ENCODE measurements at places on chromosomes 1 and 21.
A peak's percentile ranks its signal among the peaks of the same experiment; 100 is the strongest.

DNA sequence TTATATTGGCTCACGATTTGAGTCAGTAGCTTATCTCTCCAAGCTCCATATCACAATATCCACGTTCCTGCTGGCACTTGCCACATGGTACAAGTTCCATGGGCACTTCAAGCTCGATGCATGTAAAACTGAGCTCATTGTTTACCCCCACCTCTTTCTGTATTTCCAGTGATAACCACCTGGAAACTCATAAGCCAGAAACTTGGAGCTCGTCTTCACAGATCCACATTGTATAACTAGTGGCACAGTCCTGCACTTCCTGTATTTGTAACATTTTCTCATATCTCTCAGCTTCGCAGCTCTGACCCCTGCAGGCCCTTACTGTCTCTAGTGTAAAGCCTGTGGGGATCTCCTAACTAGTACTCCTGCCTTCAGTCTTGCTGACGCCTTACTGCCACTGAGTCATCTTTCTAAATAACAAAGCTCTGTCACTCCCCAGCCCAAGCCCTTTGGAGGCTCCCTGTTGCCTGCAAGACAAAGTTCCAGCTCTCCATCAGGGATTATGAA, 6.5 kb upstream of the C2CD4D start:
- no peak for DNase-seq

DNA sequence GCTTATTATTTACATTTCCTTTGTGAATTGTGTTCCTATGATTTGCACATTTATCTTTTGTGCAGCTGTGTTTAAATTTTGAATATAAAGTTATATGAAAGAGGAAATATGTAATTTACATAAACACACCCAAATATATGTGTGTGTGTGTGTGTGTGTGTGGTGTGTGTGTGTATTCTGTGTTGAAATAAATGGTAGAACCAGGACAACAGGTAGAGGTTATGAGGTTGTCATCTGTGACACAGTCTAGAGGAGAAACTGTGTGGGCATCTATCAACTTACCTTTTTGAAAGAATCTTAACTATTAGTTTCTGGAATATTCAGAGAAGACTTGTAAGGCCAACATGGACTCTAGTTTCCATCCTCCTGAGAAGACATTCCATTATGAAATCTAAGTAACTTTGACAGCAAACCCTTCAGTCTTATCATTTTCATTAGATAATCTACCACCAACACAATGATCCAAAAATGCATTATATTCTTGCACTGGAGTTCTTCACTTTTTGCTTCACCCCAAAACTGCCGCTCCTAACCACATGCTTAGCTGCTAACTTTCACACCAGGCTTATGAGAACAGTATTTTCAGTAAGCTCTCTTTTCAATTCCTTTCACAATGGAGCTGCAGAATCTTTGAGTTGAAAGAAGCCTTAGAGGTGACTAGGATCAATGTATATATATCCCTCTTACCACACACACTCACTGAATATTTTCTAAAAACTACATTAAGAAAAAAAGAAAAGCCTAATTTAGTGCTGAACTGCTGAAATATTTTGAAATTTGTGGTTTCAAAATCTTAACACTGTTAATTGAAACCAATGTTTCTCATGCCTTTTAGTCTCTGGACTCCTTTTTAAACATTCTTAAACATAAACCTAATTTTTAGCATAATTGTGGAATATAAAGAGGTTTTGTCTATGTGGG, 21.8 kb downstream of the PTPRC start:
- no peak for DNase-seq

GRCh38 chr1:111553196-111553595, 49.8 kb upstream of the ADORA3 start:
- DNase-seq: no peak

DNA sequence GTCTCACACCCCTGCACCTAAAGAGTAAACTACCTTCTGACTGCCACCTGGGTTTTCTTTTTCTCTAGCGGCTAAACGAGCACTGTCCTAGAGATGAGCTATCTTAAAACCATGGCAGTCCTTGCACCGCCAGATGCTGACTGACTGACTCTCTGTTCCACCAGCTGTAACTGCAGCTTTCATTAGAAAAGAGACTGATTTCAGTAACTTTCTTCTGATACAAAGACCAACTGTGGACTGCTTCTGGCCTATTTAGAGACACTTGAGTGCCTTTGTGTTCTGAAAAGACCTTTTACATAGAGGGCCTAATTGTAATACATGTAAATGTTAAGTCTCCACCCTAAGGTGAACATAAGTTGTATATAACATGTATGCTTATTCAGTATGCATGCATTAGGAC, 152.5 kb downstream of the DISC1 start:
- DNase-seq: no peak

- DNase-seq: no peak
These were observed 145.2 kb upstream of the SPATA6 start for GRCh38 chr1:48617252-48617651.

DNA sequence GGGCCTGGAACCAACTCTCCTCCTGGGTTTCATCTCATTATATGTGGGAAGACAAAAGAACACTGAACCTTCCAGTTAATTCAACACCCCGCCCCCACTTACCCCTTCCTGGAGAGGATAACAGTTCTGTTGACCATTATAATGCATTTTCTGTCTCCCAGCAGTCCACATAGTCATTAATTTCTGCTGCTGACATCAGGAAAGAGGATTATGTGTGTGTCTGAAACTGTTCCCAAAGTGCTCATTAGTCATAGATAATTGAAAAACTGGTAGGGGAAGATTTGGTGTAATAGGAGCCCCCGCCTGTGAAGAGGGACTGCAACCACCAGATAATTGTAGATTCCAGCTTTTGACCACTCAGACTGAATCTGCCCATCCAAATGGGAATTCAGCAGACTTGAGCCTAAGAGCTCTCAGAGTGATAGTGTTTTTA, 208.7 kb downstream of the FGGY start:
- no peak for DNase-seq

GRCh38 chr1:72227667-72228066, 54.7 kb downstream of the NEGR1 start:
- DNase-seq: no peak

- DNase-seq: no peak
These were observed 69.4 kb downstream of the TCP10L start for GRCh38 chr21:32515874-32516273.

DNA sequence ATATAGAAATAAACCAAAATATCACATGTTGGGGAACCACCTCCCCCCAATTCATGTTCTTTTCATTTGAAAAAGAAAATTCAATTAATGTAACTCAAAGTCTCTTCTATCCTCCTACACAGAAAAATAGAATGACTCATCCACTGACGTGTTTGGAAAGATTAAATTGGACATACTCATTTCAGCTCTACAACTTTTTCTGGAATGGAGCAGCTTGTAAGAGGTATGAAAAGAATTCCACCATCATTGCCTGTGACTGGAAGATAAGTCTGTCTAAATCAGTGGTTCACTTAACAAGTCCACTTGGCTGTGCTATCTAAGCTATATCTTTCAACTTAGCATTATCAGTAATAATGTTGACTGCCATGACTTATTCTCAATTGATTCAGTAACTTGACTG, 702.3 kb downstream of the BRINP3 start:
- no peak for DNase-seq

DNA sequence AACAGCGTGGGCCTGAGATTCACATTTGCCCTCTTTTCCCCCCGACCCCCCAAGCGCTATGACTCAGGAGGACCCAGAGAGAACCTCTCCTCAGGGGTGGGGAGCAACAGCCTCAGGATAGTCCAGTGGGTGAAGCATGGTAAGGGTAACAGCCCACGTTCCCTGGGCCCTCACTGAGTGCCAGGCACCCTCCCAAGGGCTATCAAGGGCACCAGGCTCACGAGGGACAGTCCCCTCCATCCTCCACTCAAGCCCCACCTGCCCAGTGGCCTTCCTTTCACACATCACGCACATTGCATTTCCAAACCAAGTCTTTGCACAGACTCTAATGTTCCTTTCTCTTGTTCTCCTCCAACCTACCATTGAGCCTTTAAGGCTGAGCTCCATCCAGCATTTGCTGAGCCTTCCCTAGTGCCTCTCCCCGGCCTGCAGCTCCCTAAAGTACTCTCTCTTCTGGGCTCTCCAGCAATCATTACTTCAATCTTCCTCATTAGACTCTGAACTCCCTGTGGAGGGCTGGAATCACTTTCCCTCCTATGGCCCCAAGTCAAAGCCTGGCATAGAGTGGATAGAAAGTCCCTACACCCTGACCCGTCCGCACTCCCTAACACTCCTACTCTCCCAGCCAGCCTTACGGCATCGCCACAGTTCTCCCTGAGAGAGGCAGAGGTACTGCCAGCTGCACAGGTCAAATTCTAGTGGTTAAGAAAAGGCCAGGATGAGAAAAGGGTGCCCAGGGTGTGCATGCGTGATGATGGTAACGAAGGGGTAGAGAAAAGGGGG, 1.0 kb downstream of the AKR7A2 start:
- no peak for DNase-seq

GRCh38 chr1:115314092-115314491, 24.0 kb downstream of the NGF start:
- DNase-seq: no peak

GRCh38 chr1:233440951-233441401, 113.5 kb downstream of the MAP3K21 start:
- no peak for DNase-seq

GRCh38 chr21:26469789-26470188, 103.3 kb downstream of the CYYR1 start:
- DNase-seq: no peak

DNA sequence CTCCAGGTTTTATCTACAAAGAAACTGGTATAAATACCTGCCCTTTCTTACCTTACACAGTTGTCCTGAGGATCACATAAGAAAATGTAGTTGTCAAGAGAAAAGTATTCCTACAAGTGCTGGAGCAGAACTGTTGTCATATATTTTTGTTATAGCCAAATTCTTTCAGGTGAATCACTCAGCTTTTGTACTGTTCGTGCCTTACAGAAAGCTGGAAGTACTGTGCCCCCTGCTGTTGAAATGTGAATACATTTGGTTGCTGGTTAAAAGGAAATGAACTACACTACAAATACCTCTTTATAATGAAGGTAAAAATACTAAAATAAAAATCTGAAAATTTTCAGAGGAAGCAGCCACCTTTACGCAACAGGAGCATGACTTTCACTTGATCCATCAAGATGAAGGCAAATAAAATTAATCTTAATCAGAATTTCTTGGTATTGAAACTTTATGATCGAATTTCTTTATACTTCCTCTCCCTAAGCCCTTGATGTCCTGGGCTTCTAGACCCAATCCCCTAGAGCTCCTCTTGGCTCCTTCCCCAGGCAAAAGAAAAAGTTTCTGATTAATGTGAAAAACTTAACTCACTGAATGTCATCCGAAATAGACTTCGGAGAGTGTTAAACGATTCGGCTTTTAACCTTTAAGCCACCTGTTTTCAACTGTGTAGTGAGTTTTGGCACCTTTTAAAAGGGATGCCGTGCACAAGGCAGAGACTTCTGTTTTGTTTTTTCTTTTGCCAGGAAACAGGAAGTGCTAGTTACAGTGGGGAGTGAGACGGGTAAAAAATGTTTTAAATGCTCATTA, 12.5 kb downstream of the CHML start:
- DNase-seq: peak; percentile 13

- DNase-seq: no peak
These were observed 116.5 kb downstream of the BRINP2 start for GRCh38 chr1:177287270-177287669.

GRCh38 chr1:59219916-59220315, 77.0 kb upstream of the FGGY start:
- DNase-seq: no peak

- DNase-seq: no peak
These were observed 105.6 kb upstream of the TRABD2B start for GRCh38 chr1:48102766-48103165.

DNA sequence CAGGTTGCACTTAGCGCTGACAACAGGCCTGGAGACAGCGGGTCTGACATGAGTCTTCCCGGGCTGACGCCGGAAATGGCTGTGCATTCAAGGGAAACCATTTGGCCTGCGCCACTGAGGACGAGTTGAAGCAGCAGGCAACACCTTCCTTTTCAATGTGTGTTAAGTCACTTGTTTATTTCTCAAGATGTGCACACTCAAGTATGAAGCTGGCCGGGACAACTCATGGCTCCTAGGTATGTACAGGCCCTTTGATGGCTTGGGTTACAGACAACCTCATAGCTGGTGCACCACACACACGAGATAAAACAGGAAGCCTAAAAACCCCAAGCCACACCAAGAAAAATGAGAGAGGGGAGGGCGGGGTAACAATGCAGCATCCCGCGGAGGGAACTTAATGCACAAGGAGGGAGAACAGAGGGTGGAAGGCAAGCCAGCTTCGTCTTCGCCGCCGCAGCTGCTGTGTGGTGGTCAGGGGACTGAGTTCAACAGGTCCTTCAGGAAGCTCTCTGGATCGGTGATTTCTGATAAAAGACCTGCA, 118.0 kb upstream of the IFFO2 start:
- DNase-seq: peak; percentile 43

DNA sequence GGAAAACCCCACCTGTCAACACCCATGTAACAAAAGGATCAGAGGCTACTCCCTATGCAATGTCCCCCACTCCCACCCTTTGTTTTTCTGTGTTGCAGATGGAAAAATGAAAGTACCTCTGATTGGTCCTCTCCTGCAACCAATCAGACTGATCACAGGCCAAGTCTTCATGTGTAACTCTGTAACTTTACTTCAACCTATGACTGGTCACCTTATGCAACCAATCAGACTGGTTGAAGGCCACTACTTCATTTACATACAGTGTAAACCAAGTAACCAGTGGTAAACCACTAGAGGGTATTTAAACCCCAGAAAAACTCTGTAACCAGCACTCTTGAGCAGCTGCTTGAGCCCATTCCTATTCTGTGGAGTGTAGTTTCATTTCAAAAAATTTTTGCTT, 266.3 kb upstream of the OLFM3 start:
- DNase-seq: no peak

GRCh38 chr1:54879872-54880271, 7.1 kb downstream of the DHCR24 start:
- DNase-seq: no peak

GRCh38 chr1:89878256-89878655, 57.4 kb downstream of the LRRC8D start:
- DNase-seq: no peak

- DNase-seq: no peak
These were observed 64.2 kb downstream of the SLC45A1 start for GRCh38 chr1:8382051-8382505.

DNA sequence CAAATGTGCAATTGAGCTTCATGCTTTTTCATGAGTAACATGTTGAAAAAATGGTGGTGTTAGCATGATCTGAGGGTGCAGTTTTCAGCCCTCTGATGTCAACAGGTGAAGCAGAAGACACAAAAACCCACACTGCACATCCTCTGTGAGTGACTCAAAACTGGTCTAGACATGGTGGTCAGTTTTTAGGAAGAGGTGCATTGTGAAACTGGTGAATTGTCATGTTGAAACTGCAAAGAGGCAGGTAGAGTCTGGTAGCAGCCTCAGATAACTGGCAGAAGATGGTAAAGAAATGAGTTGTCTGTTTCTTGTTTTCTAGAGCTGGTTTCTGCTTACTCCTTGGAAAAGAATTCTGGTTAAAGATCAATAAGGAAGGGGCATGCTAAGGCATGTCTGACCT, 97.3 kb upstream of the HMCN1 start:
- no peak for DNase-seq

- no peak for DNase-seq
These were observed 64.8 kb downstream of the HIVEP3 start for GRCh38 chr1:41853907-41854306.

- DNase-seq: no peak
These were observed 110.7 kb downstream of the SPATA46 start for GRCh38 chr1:162265983-162266382.

- no peak for DNase-seq
These were observed 13.7 kb downstream of the MYOG start for GRCh38 chr1:203072002-203072602.

GRCh38 chr1:236608930-236609726, 4.8 kb upstream of the HEATR1 start:
- DNase-seq: no peak

Data from activated CD4-positive, CD25-positive, alpha-beta regulatory T cell (primary cell).